ENCODE measurements at places on chromosomes 5 and 9.
A peak's percentile ranks its signal among the peaks of the same experiment; 100 is the strongest.

- no peak for DNase-seq
Observed at GRCh38 chr5:87729781-87730180, 317.1 kb upstream of the CCNH start.

DNA sequence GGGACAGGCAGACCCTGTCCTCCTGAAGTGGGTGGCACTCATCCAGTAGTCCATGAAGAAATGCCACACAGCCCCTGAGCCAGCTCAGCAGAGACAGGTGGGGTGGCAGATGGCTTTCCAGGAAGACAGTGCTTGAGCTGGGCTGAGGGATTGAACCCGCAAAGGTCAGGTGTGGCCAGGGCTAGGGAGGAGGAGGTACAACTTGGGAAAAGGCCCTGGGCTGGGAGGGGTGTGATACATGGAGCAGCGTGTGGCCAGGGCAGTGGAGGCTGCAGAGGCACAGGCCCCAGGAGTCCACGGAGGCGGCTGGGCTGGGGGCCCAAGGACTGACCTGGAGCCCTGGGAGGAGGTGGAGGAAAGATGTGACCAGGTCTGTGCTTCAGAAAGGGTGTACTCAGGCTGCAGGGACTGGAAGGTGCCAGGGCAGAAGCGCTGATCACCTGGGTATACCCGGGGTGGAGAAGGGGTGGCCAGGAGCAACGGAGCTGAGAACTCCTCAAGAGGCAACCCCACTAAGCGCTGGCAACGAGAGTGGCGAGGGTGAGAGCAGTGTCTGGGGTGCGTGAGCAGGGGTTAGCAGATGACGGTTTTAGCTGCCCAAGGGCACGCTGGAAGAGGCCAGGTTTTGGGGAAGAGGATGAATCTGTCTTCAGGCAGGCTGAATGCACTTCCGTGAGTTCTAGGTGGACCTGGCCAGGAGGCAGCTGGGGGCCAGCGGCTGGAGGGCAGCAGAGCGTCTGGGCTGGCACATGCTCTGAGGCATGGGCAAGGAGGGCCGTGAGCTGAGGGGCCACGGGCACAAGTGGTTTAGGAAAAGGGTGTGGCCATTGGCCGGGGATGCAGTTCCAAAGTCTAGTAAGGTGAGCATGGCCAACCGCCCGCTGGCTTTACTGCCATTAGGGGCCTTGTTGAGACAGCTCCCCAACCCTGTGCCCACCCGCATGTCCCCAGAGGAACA is 3.9 kb upstream of the RABL6 start:
- no peak for DNase-seq

GRCh38 chr5:95219411-95219810 is 65.5 kb downstream of the MCTP1 start:
- DNase-seq = no peak

DNA sequence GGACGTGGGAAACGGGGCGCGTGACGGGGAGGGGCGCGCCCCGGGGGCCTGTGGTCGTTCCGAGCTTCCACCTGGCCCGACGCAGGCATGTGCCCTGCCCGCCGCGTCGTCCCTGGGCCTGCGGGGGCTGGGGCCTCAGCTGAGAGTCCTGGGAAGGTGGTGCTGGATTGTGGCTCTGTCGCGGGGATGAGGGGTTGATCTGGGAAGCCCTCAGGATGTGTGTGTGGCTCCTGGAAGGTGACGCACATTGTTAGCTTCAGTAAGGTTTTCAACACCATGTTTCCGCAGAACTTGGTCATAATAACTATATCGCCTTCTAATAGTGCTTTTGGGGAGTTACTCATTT is 589.1 kb downstream of the MTRR start:
- DNase-seq = no peak

DNA sequence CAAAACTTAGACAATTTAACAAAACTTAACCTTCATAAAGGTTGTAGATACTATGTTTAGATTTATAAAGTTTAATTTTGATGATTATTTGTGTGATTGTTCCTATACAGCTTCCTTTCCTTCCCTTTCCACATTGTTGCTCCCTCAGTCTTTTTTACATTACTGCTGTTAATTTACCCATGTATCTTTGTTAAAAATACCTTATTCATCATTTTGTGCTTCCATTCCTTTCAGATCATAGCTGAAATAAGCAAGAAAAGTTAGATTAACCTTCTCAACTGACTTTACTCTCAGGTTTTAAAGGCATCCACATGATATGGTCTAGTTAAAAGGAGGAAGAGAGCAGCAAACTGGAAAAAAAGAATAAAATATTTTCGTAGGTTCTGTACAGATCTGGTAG is 2.0 kb downstream of the SMAD5 start:
- no peak for DNase-seq

DNA sequence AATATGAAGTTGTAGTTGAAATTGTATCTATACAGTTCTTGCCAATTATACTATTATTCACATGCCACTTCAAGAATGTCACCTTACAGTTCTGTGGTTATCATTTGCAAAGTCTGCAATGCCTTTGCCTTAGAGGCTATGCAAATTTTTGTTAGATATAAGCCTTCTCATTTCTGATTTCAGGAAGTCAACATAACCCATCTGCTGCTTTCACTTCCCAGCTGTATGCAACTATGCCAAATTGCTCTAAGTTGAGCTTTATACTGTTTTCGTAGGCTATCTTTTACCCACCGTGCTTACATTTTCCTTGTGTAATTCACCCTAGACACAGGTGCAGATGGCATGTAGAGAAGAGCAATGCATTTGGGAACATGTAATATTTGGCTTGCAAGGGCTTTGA is 1083.0 kb downstream of the CDH9 start:
- no peak for DNase-seq

- peak; percentile 46 for DNase-seq
Observed at GRCh38 chr9:127980060-127980705, 606 bp downstream of the EEIG1 start.
